Right atrium auricular region (tissue), 2 donors: ENCODE measurements at places on chromosomes 13 and 19. TPM values are rescaled to one million over a fixed set of nuclear protein-coding genes. Genes with fewer than 3 reads are reported as not detected.

- no peak for DNase-seq
Measured at GRCh38 chr19:5645409-5645808, 22.5 kb downstream of the SAFB start.

GRCh38 chr19:11281356-11282049 lies 14.5 kb upstream of the TSPAN16 start:
- DNase-seq = no peak

- DNase-seq = no peak
Measured at GRCh38 chr13:32126756-32127155, 95.2 kb downstream of the FRY start.

GRCh38 chr13:28856287-28856686 lies 36.1 kb downstream of the MTUS2 start:
- no peak for DNase-seq

- DNase-seq = no peak
Measured at GRCh38 chr13:104691767-104692467, 1625.7 kb upstream of the SLC10A2 start.

Gene APC2
- total RNA-seq = 0.04 TPM

Gene ERF
- 34.9 TPM for total RNA-seq
